Activated CD4-positive, alpha-beta T cell treated with anti-CD3 and anti-CD28 coated beads for 48 hours (primary cell): ENCODE measurements at places on chromosomes 7 and 10.
A peak's percentile ranks its signal among the peaks of the same experiment; 100 is the strongest.

GRCh38 chr7:70500261-70500660, 631.7 kb upstream of the GALNT17 start:
- no peak for DNase-seq

GRCh38 chr7:137987968-137988367, 13.9 kb downstream of the CREB3L2 start:
- DNase-seq, result no peak

- no peak for DNase-seq
Observed at GRCh38 chr7:139732471-139733167, 45.2 kb downstream of the HIPK2 start.

- DNase-seq, result no peak
Observed at GRCh38 chr10:114350751-114351150, 53.6 kb downstream of the AFAP1L2 start.

- no peak for DNase-seq
Observed at GRCh38 chr7:135428879-135429278, 81.0 kb downstream of the CNOT4 start.

DNA sequence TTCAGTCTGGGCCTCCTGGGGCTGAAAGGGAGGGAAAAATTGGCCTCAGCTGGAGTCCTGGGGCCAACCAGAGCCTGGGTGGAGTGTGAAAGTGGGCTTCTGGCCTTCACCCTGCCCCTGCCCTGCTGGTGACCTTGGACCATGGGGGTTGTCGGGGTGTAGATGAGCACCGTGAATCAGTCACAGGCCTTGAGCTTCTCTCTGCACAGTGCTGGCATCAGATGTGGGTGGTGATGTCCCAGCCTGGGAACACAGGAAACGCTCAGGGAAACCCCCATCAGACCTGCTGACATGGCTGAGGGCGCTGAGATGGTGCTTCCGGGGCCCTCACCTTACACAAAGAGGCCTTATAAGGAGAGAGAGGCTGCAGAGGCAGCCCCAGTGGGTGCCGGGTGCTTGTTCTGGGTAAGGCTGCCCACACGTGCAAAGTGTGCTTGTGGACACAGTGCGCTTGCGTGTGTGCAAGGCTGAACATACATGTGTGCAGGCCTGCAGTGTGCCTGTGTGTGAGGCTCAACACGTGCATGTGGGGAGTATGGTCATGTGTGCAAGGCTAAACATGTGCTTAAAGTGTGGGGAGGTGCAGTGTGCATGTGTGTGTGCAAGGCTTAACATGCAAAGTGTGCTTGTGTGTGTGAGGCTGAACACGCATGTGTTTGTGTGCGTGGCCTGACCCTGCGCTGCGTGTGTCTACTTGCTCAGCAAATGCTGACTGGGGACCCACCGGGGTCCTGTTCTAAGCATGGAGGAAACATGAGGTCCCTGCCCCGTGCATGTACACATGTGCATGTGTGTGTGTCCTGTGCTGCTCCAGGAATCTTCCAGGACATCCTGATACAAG, 6.5 kb downstream of the ARPC1B start:
- peak; percentile 93 for DNase-seq

DNA sequence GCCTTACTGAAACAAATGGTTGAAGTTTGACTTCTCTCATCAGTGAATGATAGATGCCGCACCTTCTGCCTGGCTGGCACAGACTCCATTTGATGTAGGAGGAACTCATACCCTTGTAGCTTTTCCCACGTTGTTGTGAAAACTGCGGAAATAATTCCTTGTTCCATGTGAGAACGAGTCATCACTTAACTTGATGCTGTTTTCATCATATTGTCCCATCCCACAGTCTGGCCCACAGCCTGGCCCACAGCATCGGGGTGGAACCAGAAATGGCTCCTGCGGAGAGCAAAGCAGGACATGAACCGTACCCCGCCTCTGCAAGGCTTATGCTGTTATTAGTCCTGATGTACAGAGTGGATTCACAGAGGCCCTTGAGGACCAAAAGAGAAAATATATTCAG, 587.0 kb downstream of the SDK1 start:
- no peak for DNase-seq

DNA sequence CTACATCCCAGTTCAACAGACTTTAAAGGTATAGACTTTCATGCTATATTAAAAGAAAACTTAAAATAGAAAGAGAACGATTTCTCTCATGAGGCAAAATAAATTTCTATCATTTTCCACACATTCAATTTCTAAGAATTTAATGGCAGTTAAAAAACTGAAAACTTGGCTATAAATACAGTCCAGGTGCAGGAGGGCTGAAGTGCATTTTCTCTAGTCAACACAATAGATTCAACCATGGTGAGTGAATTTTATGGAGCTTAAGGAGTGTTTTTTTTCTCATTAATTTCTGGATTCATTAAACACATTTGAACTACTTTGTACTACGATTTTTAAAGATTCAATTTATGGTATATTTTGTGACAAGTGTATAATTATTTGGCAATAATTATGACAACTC, 240.8 kb upstream of the SLC26A5 start:
- no peak for DNase-seq

DNA sequence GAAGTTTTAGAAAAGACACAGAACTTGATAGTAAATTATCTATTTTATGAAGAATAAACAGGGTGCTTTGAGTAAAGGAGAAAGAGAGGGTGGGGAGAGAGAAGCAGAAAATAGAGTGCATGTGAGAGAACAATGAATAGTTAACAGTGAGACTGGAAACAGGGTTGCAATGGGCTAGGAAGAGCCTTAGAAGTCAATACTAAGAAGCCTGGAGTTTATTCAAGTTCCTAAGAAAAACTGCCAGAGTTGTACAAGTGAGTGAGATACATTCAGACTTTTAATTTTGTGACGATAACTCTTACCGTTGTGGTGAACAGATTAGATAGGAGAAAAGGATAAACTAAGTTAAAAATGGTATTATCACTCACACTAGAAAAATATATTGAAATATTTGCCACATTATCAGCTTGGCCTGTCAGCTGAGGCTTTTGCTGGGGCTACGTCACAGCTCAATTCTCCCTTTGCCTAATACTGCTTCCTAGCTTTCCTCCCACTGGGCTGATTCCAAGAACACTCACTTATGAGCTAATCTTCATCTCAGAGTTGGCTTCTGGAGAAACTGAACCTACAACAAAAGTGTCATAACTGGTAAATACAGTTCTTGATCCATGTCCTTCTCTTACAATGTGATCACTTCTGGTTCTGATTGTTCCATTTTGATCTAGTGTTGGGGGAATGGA, 92.7 kb downstream of the SEMA3D start:
- DNase-seq, result no peak

GRCh38 chr10:1114719-1115606, 58.8 kb downstream of the WDR37 start:
- DNase-seq, result no peak

- DNase-seq, result no peak
Observed at GRCh38 chr10:67976292-67977245, 92.1 kb downstream of the SIRT1 start.

DNA sequence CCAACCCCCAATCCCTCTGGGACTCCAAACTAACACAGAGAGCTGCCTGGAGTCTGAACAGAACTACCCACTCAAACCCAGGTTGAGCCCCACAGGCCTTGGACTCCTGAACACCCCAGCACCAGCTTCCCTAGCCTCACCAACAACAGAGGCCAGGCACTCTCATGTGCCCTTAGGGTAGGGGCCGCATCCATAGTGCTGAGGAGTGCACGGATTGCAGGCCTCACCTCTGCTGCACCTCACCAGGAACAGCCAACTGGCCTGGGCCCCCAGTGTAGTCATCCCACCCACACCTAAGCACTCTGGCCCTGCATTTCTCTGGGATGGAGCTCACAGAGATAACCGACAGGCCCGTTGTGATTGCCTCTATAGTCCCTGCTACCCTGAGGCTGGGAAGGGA, 194.2 kb downstream of the HPSE2 start:
- DNase-seq, result no peak

GRCh38 chr10:8289186-8289924, 234.9 kb downstream of the GATA3 start:
- DNase-seq, result no peak

DNA sequence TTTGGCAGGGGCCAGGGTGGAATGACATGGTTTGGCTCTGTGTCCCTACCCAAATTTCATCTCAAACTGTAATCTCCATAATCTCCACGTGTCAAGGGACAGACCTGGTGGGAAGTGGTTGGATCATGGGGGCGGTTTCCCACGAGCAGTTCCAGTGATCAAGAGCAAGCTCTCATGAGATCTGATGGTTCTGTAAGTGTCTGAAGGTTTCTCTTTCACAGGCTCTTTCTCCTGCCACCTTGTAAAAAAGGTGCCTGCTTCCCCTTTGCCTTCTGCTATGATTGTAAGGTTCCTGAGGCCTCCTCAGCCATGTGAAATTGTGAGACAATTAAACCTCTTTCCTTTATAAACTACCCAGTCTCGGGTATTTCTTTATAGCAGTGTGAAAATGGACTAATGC, 188.3 kb downstream of the CHCHD3 start:
- no peak for DNase-seq

DNA sequence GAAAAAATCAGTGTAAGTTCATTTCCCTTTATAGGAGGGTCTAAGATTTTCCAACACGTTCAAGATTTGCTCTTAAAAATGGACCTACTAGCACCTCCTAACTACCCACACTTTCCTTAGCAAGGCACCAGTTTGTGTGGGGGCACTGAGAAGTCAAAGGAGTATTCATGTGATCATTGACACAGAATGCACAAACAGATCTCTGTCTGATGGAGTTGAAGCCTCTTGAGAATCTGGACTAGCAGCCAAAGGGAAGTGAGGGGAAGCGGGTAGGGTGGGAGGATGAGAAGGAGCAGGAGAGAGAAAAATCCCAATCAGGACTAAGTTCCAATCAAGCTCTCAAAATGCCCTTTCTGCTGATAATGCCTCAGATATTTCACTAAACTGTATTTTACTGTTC, 4.1 kb downstream of the MMS19 start:
- no peak for DNase-seq

DNA sequence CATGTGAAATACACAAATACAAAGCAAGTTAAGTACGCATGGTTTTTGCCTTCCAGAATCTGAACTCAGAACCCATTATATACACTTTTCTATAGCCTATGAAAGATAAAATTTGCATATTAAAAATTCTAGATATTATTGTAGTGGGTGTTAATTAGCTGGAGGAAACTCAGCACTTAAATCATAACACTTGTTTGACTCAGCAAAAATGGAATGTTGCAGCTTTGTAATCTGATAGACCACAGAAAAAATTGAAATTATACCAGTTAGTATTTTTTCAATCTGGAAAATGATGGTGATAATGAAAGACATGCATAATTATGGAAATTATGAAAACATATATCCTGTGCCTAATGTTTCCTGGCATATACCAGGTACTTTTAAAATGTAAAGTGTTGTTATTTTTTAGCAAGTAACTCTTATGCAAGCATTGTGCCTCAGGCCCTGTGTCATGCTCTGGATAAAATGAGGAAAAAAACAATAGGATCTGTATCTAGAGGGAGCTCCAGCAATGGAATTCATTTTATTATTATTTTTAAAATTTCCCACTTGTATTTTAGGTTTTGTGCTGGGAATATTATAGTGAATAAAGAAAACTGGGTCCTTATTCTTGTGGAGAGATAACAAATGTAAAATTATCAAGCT, 490.4 kb upstream of the SEMA3A start:
- no peak for DNase-seq

DNA sequence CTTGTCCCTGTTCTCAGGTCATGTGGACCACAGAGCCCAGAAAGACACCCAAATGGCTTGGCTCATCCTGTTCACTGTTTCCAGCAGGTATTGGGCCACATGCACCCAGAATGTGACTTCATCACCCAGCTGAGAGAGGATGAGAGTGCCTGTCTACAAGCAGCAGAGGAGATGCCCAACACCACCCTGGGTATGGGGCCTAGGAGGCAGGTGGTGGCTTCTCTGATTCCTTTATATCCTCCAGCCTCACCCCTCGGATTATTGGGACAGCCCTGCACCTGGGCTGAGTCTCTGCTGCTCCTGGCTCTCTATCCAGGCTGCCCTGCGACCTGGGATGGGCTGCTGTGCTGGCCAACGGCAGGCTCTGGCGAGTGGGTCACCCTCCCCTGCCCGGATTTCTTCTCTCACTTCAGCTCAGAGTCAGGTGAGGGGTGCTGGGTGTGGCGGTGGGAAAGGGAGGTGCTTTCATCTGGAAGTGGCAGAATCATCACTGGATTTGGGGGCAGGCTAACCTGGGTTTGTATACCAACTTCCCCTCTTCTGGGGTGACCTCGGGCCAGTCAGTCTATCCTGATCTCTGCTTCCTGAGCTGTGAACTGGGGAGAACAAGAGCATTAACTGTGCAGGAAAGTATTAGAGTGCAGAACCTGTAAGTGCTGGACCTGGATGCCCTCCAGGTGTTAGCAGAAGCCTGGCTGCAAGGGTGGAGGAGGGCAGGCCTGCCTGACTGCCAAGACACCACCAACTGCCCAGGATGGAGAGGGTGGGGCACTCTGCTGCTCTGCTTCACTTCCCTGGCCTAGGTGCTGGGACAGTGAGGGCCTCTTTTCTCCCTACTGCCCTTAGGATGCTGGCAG, 5.2 kb downstream of the GHRHR start:
- no peak for DNase-seq

DNA sequence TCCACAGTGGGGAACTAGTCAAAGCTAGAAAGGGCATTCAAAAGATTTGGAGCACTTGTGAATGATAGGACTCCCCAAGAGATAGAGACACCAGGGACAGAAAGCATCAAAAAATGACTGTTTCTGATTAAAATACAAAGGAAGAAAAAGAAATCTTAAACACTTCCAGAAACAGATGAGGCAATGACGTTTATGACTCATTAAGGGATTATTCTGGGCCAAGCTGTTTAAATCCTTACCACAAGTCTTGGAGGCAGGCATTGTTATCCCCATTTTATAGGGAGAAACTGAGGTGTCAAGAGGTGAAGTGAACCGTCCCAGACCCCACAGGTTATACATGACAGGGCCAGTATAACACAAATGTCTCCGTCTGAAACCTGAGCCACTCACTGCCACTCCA, 68.3 kb upstream of the AMPH start:
- no peak for DNase-seq

- no peak for DNase-seq
Observed at GRCh38 chr7:153152801-153153422, 393.4 kb downstream of the ACTR3B start.

DNA sequence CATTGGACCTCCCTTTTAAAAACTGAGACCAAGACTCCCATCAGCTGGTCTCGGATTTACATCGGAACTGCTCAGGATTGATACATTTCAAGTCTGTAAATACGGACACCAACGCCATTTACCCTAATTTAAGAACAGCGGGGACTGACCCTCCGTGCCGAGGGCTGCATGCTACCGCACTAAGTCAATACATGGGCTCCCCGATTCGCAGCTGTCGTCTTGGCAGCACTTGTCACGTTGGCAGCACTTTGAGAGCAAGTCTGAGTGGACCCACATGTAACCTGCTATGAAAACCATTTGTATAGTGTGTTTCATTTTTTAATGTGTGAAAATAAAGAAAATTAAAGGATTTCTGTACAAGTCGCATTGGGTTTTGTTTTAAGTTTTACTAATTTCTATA, 83.4 kb downstream of the EZH2 start:
- no peak for DNase-seq

- DNase-seq, result no peak
Observed at GRCh38 chr7:256981-257646, 32.9 kb upstream of the FOXL3 start.
